ENCODE measurements at places on chromosomes 7 and 10. TPM values are rescaled to one million over a fixed set of nuclear protein-coding genes. Genes with fewer than 3 reads are reported as not detected.

The KIAA1549 gene
- total RNA-seq, result 7.1 TPM

The H2BK1 gene
- total RNA-seq, result not detected

- no peak for DNase-seq
Observed at GRCh38 chr10:6841761-6842160, 261.7 kb upstream of the PRKCQ start.

The TRIL gene
- total RNA-seq, result not detected

The BCAP29 gene
- 73.4 TPM for total RNA-seq

The TMEM243 gene
- total RNA-seq, result 19.9 TPM

The SDK1 gene
- 1.5 TPM for total RNA-seq

The STEAP2 gene
- 1.3 TPM for total RNA-seq

GRCh38 chr7:41133690-41134299 is 569.1 kb downstream of the INHBA start:
- DNase-seq, result no peak

DNA sequence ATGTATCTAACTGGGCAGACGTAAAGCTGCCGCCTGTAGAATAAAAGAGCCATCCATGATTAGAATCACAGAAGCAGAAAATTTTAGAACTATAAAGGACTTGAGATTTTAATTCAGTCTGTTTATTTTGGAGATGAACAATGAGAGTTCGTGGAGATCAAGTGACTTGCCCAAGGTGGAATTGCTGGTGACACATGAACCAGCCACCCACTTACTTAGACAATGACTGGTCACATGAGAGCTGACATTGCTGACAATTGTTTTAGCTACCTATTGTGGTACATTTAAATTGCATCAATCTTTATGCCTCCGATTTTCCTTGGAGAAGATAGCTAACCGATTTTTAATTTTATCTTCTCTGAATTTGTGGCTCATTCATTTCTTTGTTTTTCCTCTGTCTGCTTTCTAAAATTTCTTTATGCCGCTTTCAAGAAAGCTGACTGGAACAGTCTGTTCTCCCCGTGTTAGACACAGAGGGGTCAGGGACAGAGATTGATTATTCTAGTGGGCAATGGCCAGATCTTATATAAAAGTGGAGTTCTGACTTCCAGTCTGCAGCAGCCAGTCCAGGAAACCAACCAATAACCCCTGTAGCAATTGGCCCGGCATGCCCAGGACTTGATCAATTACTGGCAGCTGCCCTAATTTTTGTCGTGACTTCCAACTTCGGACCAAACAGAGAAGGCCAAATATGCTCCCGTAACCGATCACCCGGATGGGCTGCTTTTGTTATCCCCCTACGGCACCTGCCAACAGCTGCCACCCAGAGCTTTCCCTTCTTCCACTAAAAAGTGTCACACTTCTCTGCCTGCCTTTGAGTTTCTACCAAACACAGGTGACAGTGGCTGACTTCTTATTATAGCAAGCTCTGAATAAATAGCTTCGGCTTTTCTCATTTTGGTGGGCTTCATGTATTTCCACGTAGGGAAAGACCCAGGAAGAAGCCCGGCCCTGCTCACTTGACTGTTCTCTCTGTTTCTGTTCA is 241.6 kb downstream of the CAMK1D start:
- no peak for DNase-seq

The SPDYE1 gene
- not detected for total RNA-seq

The RTKN2 gene
- total RNA-seq, result 1.6 TPM

The AGAP5 gene
- total RNA-seq, result 16.0 TPM

The FOXK1 gene
- 43.8 TPM for total RNA-seq

GRCh38 chr10:125233726-125234125 is 73.4 kb upstream of the CTBP2 start:
- DNase-seq, result no peak

DNA sequence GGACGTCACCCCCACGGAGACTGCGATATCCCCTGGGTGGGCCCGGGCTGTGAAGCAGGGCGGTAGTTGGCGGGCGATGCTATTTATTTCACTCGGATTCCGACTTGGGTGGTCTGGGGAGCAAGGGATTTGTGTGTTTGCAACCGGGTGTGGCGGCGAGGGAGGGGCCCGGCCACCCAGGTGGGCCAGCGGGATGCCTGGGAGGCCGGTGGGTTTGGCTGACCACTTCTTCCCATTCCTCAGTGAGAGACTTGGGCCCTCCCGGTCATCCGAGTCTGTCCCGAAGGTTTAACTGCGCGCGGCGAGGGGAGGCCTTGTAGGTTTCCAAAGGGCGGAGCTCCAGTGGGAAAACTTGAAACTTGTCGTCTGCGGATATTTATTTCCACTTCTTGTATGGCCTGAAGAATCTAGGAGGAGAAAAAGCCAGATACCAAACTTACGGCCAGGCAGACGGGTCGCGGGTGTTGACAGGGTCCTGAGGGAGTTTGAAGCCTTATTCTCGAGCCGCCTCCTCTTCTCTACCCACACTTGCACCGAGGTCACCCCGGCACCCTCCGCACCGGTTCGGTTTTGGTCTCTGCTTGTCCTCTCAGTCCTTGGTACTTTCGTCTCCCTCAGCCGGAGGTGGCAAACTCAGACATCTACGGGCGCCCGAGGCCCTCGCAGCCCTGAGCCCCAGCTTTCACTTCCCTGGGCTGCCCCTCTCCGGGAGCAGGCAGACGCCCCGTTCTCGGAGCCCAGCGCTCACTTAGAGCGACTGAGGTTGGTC is 17.9 kb downstream of the ZNF316 start:
- no peak for DNase-seq

DNA sequence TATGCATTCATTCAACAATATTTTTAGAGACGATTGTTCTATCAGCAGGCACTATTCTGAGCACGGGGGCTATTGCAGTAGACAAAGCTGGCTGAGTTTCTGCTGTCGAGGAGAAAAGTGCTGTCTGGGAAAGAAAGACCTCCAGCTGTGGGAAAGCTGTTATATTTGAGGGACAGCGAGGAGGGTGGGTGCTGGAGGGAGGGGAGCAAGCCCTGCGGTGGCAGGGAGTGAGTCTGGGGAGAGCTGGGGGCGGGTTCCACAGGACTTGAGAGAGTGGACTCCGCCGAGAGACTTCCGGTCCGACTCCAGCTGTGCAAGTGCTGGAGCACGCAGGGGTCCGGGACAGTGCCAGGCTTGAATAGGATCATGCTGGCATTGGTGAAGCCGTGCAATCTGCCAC is 602.1 kb upstream of the FOXK1 start:
- no peak for DNase-seq

- no peak for DNase-seq
Observed at GRCh38 chr7:74092321-74092963, 8.8 kb downstream of the LIMK1 start.

- peak; percentile 9 for DNase-seq
Observed at GRCh38 chr7:6546498-6547251, 4.6 kb downstream of the GRID2IP start.

The GIMAP1 gene
- not detected for total RNA-seq

DNA sequence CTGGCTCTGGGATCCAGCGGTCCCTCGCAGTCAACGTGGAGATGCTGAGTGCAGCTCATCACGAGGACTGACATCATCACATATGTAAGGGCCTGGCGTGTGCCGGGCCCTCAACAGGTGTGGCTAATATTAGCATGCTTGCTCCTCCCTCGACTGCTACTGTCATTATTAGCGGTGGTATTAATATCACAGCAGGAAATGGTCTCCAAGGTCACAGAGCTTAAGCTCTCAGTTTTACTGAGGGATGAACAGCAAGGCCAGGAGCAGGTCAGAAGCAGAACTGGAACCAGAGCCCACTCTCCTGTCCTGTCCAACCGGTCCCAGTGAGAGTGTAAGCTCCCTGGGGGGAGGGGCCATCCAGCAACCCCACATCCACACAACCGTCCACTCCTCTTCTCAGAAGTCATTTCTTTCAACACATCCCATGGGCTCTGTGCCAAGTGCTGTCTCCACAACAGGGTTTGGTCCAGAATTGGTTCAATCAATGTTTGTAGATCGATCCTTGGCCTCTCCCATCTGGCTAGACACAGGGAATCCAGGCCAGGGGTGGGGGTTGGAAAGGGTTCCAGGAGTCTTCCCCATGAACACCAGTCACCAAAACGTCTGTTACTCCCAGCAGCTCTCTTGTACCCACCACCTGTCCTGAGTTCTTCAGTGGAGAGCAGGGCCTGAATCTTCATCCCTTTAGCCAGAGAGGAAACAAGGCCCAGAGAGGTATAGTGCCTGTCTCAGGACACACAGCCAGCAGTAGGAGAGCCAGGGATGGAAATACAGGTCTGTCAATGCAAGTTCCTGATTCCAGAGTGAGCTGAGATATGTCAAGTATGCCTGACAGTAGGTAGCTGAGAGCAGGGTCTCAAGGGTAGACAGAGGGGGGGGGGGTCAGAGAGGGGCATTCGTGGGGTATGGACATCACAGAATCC is 45.3 kb upstream of the ZMIZ1 start:
- peak; percentile 39 for DNase-seq

The WNT16 gene
- total RNA-seq, result not detected

DNA sequence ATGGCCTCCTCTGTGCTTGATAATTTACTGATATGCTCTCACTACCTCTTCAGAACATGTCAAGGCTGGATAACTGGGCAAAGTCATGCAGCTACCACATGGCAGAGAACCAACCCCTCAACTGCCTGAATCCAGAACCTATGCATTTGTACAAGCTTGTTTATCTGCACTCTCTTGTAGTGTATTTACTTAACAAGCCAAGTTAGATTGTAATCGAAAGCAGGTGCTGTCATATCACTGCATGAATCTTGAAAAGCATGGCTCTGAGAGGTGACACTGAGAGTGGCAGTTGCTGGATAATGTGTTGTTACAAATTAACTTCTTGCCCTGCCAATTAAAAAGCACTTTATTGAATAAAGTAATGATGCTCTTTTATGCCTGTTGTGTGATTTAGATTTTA is 588.6 kb downstream of the NRG3 start:
- DNase-seq, result no peak

DNA sequence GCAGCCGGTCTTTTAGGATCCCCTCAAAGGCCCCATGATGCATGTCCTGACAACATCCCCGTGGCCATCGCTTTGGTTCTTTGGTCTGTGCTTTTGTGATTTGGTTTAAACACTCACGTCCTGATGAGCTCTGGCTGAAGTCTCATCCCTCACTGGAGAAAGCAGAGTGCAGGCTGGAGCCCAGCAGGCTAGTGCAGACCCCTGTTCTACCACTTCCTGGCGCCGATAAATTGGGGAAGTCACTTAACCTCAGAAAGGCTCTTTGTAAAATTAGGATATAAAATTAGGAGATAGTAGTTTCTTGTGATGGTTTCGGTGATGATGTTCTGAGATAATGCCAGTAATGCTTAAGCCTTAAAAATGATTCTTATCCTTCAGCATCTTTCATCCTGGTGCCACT is 307.6 kb downstream of the GFRA1 start:
- no peak for DNase-seq

The EZH2 gene
- 48.1 TPM for total RNA-seq

GRCh38 chr10:18140957-18141845 is 977 bp downstream of the CACNB2 start:
- DNase-seq, result peak; percentile 37

The PIK3AP1 gene
- not detected for total RNA-seq

GRCh38 chr7:140911746-140912145 is 13.0 kb downstream of the BRAF start:
- DNase-seq, result no peak

The PALD1 gene
- 0.12 TPM for total RNA-seq

DNA sequence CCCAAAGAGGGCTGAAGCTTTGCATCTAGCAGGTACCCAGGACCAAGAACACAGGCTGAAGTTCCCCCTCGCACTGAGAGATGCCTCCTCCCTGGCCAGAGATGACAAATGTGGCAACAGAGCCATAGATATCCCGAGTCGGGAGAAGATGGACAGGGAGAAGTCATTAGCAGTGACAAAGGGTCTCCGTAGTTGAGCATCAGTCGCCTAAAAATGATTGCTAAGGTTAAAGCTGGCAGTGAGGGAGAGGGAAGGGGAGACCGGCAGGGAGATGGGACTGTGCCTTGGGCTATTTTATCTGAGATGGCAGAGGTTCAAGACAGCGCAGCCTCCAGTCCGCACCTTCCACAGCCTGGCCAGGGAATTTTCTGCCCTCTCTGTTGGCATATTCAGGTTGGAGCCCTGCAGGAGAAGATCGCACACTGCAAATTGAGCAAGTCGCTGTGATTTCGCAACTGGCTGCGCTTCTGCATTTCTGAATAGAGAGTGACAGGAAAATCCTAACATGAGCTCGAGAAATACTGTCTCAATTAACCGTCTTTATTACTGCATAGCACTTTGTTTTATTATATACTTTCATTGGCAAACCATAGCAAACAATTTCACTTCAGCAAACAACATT is 238.9 kb upstream of the GPR26 start:
- DNase-seq, result peak; percentile 76

GRCh38 chr7:42108803-42109528 is 128.0 kb downstream of the GLI3 start:
- DNase-seq, result no peak

The SFTPA1 gene
- not detected for total RNA-seq

The NPTX2 gene
- total RNA-seq, result not detected

- peak; percentile 35 for DNase-seq
Observed at GRCh38 chr10:90930971-90931871, 10.3 kb upstream of the ANKRD1 start.

The SERPINE1 gene
- total RNA-seq, result 56.7 TPM

GRCh38 chr7:111903016-111903415 is 303.2 kb downstream of the DOCK4 start:
- no peak for DNase-seq

DNA sequence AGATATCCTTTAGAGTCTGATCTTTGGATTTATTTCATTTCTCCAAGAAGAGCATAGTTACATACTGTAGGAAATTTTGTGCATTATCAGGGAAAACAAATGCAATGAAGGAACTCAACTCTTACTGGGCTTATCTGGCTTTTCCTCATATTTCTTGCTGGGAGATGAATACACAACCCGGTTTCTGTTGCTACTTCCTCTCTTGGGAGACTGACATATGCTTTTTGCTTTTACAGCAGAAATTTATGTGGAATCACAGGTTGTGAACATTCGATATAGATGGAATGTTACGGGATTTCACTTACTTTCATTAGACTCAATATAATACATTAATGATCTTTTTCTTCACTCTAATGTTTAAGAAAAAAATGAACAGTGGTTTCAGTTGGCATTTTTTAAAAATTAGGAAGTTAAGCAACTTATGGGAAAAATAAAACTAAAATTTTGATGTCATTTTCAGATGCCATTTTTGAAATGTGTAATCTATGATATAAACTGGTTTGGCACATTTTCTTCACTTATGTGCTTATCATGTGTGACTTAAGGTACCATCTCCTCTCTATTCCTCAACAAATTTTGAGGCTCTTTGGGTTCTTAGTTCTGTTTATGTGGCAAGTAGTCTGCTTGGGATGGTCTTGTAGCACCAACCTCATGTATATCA is 7.1 kb downstream of the SND1 start:
- no peak for DNase-seq

Measured in MCF 10A (cell line).